ENCODE measurements at places on chromosomes 3 and 15. TPM values are rescaled to one million over a fixed set of nuclear protein-coding genes. Genes with fewer than 3 reads are reported as not detected.

SYNPR gene
- not detected for total RNA-seq

FAM240A gene
- not detected for total RNA-seq

FANCI gene
- total RNA-seq: 155 TPM

HRG gene
- total RNA-seq: not detected

SPRED1 gene
- total RNA-seq: 0.77 TPM

PTX3 gene
- 0.40 TPM for total RNA-seq

HDDC3 gene
- 29.2 TPM for total RNA-seq

TM6SF1 gene
- 14.3 TPM for total RNA-seq

TLNRD1 gene
- 24.5 TPM for total RNA-seq

CCDC39 gene
- total RNA-seq: not detected

CPEB1 gene
- total RNA-seq: 0.58 TPM

MLH1 gene
- 52.3 TPM for total RNA-seq

TRPM1 gene
- not detected for total RNA-seq

MYL3 gene
- not detected for total RNA-seq

SIDT1 gene
- total RNA-seq: 50.6 TPM

ANKRD34C gene
- not detected for total RNA-seq

MFSD1 gene
- 26.2 TPM for total RNA-seq

BNC1 gene
- not detected for total RNA-seq

POU1F1 gene
- not detected for total RNA-seq

CD96 gene
- total RNA-seq: 375 TPM

PRR20G gene
- not detected for total RNA-seq

RAB5A gene
- 62.1 TPM for total RNA-seq

CX3CR1 gene
- 1.9 TPM for total RNA-seq

ITIH1 gene
- total RNA-seq: not detected

CCR9 gene
- 19.4 TPM for total RNA-seq

FHIT gene
- 3.7 TPM for total RNA-seq

GNB4 gene
- total RNA-seq: 7.1 TPM

CAMP gene
- not detected for total RNA-seq

LRRC31 gene
- not detected for total RNA-seq

VIPR1 gene
- total RNA-seq: 26.9 TPM

CAPN7 gene
- 51.8 TPM for total RNA-seq

THSD4 gene
- not detected for total RNA-seq

IQCF6 gene
- total RNA-seq: not detected

GPR62 gene
- not detected for total RNA-seq

RLBP1 gene
- not detected for total RNA-seq

LNP1 gene
- total RNA-seq: 1.8 TPM

PKM gene
- total RNA-seq: 965 TPM

ADAMTSL3 gene
- total RNA-seq: not detected

C2CD4A gene
- total RNA-seq: not detected

LEKR1 gene
- total RNA-seq: 1.5 TPM

HCLS1 gene
- 316 TPM for total RNA-seq

DNASE1L3 gene
- total RNA-seq: not detected

DUOX1 gene
- total RNA-seq: not detected

NR2E3 gene
- not detected for total RNA-seq

EPHB3 gene
- total RNA-seq: 0.25 TPM

ROPN1 gene
- not detected for total RNA-seq

CRABP1 gene
- not detected for total RNA-seq

PDZRN3 gene
- not detected for total RNA-seq

CPLX3 gene
- 0.28 TPM for total RNA-seq

P2RY14 gene
- 1.2 TPM for total RNA-seq
